ENCODE measurements at places on chromosomes 5 and 9.

GRCh38 chr5:60671899-60672692 is 27.9 kb downstream of the DEPDC1B start:
- no peak for DNase-seq

DNA sequence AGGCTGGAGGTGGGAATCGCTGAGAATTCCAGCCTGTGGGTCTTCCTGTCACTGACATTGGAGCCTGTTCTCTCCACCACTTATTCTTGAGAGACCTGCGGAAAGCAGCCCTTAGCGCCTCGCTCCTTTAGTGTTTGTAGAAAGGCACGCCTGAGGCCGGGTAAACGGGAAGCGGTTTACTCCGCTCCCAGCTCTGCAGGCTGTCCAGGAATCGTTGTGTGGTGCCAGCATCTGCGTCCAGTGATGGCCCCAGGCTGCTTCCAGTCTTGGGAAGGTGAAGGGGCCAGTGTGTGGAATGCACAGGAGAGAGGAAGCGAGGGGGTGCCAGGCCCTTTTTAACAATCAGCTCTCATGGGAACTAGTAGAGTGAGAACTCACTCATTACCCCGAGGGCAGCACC is 44.6 kb upstream of the FCN2 start:
- DNase-seq = no peak

GRCh38 chr5:143412661-143413342 is 9.3 kb upstream of the NR3C1 start:
- DNase-seq = no peak

DNA sequence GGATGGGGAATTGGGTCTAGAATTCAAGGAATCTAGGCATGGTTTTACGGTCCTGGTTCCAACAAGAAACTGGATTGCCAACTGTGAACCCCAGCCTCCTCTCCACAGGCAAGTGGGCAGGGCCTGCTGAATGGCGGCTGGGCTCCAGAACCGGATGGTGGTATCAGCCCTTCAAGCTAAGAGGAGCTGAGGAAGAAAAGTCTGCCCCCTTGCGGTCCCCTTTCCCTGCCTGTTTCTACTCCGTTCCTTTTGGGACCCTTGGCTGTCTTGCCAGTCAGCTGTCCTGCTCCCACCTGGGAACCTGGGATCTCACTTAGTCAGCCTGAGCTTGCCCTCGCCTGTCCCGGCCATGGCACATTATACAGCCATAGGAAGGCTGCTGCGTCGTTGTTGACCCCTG is 234.4 kb upstream of the DAPK1 start:
- no peak for DNase-seq

- no peak for DNase-seq
These were observed 8.0 kb upstream of the FXN start for GRCh38 chr9:69027355-69028097.

- no peak for DNase-seq
These were observed 828 bp downstream of the TYRP1 start for GRCh38 chr9:12694013-12694412.

DNA sequence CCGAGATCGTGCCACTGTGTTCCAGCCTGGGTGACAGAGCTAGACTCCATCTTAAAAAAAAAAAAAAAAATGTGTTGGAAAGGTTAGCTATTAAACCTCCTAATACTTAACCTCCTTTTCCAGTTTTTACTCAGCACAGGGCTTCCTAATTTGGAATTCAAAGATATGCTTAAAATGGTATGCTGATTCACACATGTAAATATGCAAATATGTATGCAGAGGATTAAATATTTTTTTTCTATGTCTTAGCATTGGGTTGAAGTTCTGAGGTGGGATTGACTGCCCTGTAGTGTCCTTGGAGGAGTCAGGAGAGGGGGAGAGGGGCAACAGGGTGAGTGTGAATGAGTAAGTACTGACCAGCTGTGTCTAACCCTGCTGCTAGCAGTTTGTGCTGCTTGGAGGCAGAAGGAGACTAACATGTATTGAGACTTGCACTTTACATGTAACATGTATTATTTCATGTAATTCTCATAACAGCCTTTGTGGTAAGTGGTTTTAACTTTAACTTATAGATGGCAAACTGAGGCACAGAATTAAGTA is 63.2 kb downstream of the SLC44A1 start:
- DNase-seq = no peak

- no peak for DNase-seq
These were observed 224.7 kb downstream of the GDNF start for GRCh38 chr5:37615184-37615583.

All from stimulated activated CD8-positive, alpha-beta memory T cell treated with anti-CD3 and anti-CD28 coated beads, Interleukin-7, amount 100 ng/mL, for 48 hours (primary cell).